ENCODE measurements at places on chromosomes 16 and 17. TPM values are rescaled to one million over a fixed set of nuclear protein-coding genes. Genes with fewer than 3 reads are reported as not detected.

- no peaks in the 10 kb centered on the region for H3K36me3 ChIP-seq
- no peak for DNase-seq
- H3K27ac ChIP-seq = no peak overlapping the region
- peaks cover 9% of the 10 kb centered on the region for H3K27me3 ChIP-seq
Observed at GRCh38 chr16:17155485-17155884, 315.3 kb downstream of the XYLT1 start.

- peaks cover 39% of the 10 kb centered on the region for H3K4me1 ChIP-seq
- H3K27ac ChIP-seq = peak overlapping the region; percentile 78
- no peaks in the 10 kb centered on the region for H3K27me3 ChIP-seq
- H3K36me3 ChIP-seq = peaks cover 8% of the 10 kb centered on the region
Observed at GRCh38 chr17:82859431-82860403, 19.9 kb upstream of the ZNF750 start.

- no peak overlapping the region for H3K27ac ChIP-seq
- H3K36me3 ChIP-seq = no peaks in the 10 kb centered on the region
- peaks cover 14% of the 10 kb centered on the region for H3K4me1 ChIP-seq
- H3K4me3 ChIP-seq = no peak overlapping the region
- no peak for DNase-seq
Observed at GRCh38 chr17:6712854-6713129, 377 bp downstream of the SLC13A5 start.

DNA sequence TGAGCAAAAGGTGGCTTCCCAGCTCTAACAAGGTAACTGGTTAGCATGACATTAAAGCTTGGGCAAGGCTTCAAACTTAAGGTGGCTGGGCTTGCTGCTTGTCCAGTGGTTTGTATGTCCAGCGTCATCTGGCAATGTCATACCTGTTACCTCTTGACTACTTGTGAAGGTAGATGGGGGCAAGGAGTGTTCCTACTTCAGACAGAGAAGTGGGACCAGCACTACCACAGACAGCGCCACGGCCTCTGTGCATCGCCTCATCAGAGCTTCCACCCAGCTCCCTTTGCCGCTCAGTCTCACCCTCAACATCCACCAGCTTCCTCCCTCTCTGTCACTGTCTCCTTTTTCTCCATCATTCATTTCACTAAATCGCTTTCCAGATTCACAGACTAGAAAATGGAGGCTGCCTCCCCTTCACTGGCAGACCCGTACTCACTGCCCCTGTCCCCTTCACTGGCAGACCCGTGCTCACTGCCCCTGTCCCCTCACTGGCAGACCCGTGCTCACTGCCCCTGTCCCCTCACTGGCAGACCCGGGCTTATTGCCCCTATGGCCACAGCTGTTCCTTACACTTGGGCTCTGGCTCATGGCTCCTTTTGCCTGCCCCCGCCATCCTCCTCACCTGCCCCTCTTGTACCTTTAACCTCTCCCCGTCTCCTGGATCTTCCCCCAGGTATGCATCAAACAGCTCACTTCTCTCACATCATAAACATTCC is 14.8 kb downstream of the CYB5D2 start:
- H3K4me3 ChIP-seq = no peak overlapping the region
- no peak for DNase-seq
- H3K36me3 ChIP-seq = no peaks in the 10 kb centered on the region
- no peaks in the 10 kb centered on the region for H3K27me3 ChIP-seq

CACNG3 gene
- total RNA-seq = not detected

BAHCC1 gene
- total RNA-seq = 26.9 TPM

Measured in K562 (cell line).